ENCODE measurements at places on chromosomes 4 and X. TPM values are rescaled to one million over a fixed set of nuclear protein-coding genes. Genes with fewer than 3 reads are reported as not detected.

DNA sequence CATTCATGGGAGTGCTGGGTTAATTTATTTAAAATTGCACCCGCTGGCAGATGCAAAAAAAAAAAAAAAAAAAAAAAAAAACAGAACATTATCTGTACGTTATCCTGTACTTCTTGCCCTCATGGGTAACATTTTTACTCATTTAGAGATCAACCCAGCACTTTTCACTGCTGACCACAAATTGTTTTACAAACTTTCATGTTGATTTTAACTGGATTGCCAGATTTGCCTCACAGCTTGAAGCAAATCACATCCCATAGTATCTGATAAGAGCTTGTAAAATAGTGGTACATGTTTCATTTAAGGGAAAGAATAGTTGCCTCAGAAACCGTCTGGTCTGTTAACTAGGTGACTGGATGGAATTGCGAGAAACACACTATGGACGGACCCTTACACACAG lies 640.8 kb downstream of the TRIML1 start:
- no peak for ATAC-seq

GRCh38 chr4:119559044-119559647 lies 69.5 kb downstream of the PDE5A start:
- no peak for ATAC-seq

DNA sequence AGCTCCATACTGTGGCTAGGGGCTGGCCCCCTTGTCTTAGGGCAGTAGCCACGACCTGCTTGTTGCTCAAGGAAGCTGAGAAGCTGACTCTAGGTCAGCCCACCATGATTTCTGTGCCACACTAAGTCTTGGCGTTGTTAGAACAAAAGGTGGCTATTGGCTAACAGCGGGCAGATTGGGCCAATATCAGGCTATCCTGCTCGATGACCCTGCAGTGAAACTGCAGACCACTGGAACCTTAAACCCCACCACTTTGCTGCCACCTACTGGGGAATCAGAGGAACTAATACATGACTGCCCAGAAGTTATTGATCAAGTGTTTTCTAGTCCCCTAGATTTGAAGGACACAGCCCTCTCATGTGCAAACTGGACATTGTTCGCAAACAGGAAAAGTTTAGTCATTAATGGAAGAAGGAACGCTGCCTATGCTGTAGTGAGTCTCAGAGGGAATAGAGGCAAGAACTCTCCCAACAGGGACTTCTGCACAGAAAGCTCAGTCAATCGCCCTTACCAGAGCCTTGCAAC lies 17.0 kb upstream of the PAPSS1 start:
- peak; percentile 24 for ATAC-seq

DNA sequence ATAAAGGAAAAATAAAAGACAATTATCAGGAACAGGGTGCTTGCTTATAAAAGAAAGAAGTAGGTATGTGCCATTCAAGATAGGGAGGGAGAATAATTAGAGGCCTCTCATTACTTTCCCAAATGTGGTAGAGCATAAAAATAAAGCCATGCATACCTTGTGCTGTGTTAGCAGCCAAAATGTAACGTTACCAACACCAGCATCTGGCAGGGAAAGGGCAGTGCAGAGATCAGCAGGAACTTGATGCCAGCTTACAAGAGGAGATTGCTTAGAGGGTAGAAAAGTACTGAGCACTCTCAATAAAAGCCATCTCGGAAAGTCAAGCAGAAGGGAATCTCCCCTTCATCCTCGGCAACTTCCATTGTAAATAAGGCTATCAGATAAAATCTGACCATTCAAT lies 195.6 kb downstream of the RASL11B start:
- ATAC-seq, result no peak

DNA sequence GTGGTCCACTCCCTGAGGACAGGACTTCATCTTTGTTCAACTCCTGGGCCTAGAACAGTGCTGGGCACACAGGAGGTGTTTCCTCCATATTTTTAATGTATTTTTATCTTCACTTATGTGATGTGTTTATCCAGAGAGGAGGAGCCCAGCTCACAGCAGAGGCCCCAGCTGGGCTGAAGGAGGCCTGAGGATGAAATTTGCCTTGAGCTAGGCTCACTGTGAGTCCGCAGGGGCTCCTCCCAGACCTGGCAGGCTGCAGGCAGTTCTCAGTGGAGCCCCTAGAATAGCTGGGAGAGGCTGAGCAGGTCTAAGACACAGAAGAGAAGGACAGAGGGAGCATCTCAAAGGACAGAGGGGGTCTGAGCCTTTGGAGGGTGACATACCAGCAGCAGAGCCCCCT lies 26.8 kb downstream of the C4orf50 start:
- no peak for ATAC-seq

- ATAC-seq, result no peak
These were observed 61.8 kb upstream of the STOX2 start for GRCh38 chr4:183843248-183843671.

GRCh38 chrX:47172549-47172948 lies 21.1 kb upstream of the UBA1 start:
- ATAC-seq, result no peak

DNA sequence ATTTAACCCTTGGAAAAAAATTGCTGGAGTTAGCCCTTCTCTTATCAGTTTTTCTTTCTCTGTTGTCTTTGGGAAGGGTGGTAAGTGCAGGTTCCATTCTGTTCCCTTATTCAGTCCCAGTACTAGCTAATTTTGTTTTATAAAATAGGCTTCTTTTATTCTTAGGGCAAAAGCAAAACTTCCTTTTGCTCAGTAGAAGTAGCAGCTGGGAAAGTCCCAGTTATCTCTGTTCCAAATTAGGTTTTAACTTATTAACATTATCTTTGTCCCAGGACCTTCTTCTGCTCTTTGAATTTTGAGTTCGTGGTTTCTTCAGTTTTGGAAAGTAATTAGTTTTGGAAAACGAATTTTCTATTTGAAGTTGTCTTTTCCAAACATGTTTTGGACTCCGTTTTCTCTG lies 61.1 kb downstream of the BANK1 start:
- ATAC-seq, result no peak

GRCh38 chr4:97153042-97153441 lies 990.2 kb downstream of the STPG2 start:
- no peak for ATAC-seq

DNA sequence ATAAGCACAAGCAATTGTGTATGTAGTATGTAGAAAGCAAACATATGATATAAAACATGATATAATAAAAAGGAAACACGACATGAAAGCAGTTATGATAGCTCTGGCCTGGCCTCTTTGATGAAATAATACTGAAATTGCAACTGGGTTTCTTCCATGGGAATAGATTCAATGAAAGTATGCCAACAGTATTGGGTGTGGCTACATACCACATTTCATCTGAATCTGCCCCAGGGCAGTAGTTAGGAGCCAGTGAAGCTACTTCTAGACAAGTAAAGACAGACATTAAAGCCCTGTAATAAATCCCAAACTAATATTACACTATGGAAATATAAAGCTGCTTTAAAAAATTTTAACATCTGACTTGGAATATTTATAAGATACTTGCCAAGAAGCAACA lies 207.3 kb downstream of the FBXW7 start:
- ATAC-seq, result no peak

- ATAC-seq, result no peak
These were observed 177.5 kb downstream of the AASDH start for GRCh38 chr4:56209767-56210166.

GRCh38 chr4:173301518-173302201 lies 32.5 kb downstream of the HMGB2 start:
- peak; percentile 100 for ATAC-seq

DNA sequence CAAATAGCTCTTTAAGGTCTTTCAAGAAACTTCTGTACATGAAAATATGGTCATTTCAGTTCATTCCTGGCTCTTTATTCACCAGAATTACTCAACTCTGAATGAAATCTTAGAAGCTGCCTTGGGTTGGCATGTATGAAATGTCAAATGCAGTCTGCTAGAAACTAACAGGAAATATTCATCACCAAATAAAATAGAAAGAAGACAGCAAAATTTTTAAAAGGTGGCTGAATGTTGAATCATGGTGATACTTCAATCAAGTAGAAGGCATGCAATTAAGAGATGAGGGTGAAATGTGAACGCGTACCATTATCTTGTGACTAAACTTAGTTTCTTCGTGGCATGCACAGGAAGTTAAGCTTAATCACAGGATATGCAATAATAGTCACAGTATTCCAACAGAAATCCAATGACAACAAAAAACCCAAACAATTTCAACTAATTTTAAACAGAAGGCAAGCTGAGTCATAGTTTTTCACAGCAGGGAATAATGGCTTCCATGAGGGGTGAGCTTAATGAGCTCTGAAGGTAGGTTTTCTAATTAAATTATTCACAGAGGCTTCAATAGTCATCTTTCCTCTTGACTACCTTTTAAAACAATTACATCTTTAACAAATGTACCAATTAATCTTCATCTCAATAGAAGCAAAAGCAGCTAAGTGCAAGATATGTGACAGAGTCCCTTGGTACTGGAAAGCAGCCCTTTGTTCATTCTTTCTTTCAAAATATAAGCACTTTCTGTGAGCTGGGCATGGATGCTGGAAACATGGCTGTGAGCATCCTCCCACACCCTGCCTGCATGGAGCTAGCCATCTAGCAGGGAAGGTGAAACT lies 44.5 kb downstream of the SCFD2 start:
- ATAC-seq, result peak; percentile 57

- ATAC-seq, result no peak
These were observed 68.9 kb downstream of the PCDH19 start for GRCh38 chrX:100341142-100341510.

- no peak for ATAC-seq
These were observed 247.7 kb downstream of the AFAP1 start for GRCh38 chr4:7691982-7692381.

GRCh38 chr4:111334361-111334760 lies 711.5 kb upstream of the PITX2 start:
- no peak for ATAC-seq

DNA sequence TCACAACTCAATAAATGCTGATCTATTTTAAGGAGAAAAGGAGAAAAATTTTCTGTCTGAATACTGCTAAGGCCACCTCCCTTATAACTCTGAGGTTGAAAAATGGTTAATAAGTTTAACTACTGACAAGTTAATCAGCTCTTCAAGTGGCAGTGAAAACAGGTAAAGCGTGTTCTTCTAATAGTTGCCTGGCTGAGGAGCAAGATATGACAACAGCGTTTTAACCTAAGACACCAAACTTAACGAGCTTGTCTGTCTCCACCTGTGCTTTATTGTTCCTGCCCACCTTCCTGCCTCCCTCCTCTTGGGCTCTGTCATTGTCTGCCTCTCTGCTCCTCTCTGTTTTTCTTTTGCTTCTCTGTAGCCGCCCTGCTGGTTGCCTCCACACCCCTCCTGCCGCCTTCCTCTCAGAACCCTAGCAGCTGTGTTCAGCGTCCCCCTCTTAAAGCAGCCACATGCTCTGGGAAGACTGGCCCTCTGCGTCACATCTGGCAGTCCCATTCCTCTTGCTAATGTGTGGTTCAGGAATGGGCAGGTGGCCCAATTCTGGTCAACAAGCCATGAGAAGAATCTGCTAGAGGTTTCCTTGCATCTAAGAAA lies 4.3 kb upstream of the TSPAN5 start:
- ATAC-seq, result no peak

GRCh38 chr4:54687887-54688841 lies 30.4 kb downstream of the KIT start:
- ATAC-seq, result no peak

DNA sequence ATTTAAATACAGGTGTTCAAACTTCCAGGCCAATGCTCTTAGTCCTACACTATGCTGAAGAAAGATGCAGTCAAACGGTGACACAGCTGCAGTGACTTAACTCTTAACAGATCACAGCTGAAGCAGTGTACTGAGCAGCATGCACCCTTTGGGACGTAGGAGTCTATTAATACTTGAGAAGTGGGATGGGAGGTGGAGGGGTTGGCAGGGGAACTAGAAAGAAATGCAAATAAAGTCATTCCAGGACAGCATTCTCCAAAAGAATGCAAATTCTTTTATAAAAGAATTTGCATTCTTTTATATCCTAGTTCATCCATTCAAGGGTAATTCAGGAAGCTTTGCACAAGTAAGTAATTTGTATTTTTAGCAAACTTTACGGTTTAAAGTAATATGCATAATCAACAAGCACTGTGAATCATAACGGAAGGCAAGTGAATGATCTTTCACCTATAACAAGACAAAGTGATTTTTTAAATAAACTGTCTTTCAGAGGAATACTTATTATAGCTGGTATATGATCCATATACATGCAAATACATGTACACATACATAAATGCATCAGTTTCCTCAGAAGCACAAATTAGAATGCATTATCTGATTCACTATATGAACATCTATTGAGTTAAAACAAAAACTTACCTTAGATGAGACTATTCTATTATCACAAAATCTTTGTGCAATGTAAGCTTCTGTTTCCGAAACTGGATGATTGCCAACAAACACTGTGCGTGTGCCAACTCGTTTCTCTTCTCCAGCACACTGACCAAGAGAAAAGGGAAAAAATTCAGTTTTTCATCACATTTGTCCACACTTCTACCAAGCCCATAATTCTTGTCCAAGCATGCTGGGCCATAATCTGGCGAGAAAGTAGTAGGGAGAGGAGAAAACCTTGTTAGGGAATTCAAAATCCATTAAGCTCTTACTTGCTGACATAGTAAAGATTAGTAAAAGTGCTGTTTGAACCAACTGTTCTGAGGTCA lies 106.5 kb downstream of the ATP11C start:
- peak; percentile 65 for ATAC-seq

GRCh38 chr4:15610855-15611254 lies 44.3 kb downstream of the FBXL5 start:
- ATAC-seq, result no peak

DNA sequence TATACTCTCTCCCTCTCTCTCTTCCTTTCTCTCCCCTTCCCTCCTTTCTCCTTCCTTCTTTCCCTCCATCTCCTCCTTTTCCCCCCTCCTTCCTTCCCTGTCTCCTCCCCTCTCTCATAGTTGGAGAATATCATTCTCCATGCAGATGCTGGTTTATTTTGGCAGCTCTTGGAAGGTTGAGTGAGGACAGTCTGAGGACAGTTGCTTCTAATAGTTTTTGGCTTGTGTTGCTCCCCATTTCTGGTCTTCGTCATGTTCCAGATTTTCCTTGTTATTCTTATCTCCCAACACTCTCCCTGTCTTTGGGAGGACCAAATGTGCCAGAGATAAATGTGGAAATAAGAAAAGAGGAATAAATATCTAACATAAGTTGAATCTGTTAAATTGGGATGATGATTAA lies 263.0 kb downstream of the FRMPD4 start:
- ATAC-seq, result no peak

GRCh38 chr4:177093964-177094363 lies 215.7 kb upstream of the NEIL3 start:
- no peak for ATAC-seq

DNA sequence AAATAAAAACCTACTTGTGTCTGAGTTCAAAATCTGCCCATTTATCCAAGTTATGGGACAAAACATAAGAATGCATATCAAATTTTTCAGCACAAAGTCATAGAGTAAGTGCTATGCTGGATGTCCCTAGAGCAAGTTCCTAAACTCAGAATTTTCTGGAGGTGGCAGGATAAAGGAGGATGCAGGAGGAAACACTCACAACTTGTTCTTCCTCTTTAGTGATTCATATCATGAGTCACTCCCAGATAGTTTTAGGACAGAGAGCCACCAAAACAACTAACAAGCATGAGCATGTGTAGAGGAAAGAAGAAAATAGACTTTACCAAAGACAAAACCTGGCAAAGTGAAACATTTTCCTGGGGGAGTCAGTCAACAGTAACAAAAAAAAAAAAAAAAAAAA lies 302.7 kb downstream of the KCTD8 start:
- no peak for ATAC-seq

The PPP4R3C gene
- not detected for total RNA-seq

The COL25A1 gene
- 2.3 TPM for total RNA-seq

The GAGE13 gene
- not detected for total RNA-seq

The NDST3 gene
- 3.5 TPM for total RNA-seq

The DCAF12L2 gene
- not detected for total RNA-seq

The UGT2B11 gene
- not detected for total RNA-seq

The MAGEB10 gene
- not detected for total RNA-seq

The UGT8 gene
- total RNA-seq, result 2.7 TPM

The SLITRK2 gene
- 0.11 TPM for total RNA-seq

The PHOX2B gene
- total RNA-seq, result not detected

The GPR173 gene
- total RNA-seq, result 23.1 TPM
